ENCODE measurements at places on chromosomes 3 and 15.
A peak's percentile ranks its signal among the peaks of the same experiment; 100 is the strongest.

DNA sequence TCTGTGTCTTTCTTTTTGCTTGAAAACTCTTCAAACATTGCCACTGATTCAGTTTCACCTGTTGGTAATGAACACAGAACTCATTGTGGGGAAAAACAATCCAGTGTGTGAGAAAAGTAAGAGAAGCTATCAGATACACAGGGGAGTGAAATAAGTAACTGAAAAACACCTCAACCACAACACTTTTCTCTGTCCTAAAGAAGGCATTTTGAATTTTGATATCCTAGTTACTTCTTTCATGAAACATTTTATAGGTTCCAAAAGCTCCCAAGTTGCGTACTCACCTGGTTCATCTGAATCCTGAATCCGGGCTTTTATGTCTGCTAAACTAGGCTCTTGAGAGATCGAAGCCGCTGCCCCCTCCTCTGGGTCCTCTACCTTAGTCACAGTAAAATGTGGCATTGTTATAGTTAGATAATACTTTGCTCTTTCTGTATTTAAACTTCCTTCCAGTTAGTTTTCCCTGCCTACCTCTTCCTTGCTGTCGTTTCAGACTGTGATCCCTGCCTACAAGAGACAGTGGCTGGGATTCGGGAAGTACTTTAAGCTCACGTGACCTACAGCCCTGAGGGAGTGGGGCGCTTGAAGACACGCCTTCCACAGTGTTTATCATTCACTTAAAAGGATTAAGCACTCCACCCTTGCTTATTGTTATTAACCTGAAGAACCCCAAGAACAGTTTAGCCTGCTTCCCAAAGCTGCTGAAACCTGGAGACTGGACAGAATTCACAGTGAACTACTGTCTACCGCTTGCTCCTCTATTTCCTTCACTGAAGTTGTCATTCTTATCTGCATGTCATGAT is 19.1 kb downstream of the SLC12A6 start:
- DNase-seq: no peak

DNA sequence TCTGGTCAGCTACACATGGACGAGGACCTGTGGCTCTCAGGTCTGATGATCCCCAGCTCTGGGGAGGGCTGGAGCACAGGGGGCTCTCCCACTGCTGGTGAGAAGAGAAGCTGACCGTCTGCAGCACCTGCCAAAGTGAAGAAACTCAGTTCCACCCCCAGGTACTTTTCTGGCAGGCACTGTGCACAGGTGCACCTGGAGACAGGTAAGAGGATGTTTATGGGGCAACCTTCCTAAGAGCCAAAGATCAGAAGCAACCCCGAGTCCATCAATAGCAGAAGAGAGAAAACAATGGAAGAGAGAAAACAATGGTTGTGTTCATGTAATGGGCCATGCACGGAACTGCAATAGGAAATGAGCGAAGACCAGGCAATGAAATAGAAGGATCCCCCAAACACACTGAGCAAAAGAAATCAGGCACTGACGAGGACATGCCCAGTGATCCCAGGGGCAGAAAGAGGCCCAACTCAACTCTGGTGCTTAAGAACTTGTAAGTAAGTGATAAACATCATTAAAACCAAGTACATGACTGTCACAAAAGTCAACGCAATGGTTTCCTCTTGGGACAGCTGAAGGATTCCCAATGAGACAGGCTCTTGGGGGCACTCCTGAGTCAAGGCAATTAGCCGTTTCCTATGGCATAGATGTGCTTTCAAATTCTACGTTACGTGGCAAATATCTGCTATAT is 95.0 kb upstream of the ALDH1A3 start:
- no peak for DNase-seq

DNA sequence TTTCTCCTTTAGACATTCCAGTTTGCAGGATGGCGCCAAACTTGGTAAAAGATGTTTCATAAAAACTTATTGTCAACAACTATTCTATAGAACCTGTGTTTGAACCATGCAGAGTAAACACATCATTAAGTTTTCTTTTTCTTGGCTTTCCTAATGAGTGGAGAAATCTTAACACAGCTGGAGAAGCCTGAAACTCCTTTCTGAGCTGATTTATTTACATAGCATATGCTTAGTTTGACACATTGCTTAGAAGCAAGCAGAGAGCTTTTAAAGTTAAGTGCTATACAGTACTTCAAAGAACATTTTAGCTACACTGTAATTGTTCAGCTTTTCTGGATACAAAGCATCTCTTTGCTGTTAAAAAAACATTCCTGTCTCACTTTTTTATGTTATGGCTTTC is 61.0 kb upstream of the PAQR5 start:
- DNase-seq: no peak

GRCh38 chr15:74950078-74950908 is 6.3 kb downstream of the RPP25 start:
- peak; percentile 48 for DNase-seq

DNA sequence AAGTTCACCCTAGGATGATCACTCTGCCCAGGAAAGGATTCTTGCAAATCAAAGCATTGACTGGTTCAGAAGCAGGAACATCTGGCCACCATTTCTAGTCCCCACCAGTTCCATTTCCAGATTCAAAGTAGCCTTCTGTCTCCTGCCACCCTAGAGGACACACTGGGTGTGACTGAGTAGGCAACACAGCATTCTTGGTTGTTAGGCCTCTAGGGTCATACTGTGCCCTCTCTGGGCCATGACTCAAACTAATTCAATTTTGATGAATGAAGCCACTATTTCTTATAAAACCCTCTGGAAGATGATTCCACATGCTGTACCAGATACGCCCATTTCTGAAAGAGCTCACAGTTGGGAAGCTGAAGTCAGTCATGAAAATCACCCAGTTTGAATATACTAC is 69.7 kb downstream of the WDR76 start:
- no peak for DNase-seq

- DNase-seq: no peak
Observed at GRCh38 chr3:100682056-100682853, 27.0 kb upstream of the TFG start.

DNA sequence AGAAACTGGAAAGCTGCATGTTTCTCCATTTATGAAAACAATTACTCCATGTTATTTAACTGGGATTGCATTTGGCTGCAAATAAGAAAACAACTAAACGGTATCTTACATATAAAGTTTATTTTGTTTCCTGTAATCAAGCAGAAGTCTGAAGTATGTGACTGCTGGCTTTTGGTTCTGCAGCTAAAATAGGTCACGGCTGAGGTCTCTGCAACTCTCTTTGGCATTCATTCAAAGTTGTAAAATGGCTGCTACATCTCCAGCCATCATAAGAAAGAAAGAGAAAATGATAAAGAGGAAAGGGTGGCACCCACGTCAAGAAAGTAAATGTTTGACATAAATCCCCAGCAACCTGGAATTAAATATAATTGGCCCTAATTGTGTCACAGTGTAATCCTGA is 406.1 kb downstream of the TBC1D5 start:
- no peak for DNase-seq

DNA sequence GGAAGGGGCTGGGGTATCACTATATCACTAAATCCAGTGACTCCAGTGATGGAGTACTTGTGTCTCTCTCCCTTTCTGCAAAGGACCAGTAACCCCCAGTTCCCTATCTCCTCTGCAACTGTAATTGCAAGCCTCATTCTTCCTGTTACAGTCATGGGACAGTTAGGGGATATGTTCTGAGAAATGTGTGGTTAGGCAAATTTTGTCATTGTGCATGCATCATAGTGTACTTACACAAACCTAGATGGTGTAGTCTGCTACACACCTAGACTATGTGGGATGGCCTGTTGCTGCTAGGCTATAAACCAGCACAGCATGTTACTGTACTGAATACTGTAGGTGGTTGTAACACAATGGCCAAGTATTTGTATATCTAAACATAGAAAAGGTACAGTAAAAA is 2.2 kb downstream of the VPS8 start:
- DNase-seq: no peak

GRCh38 chr3:105118905-105119304 is 247.8 kb upstream of the ALCAM start:
- DNase-seq: no peak

- DNase-seq: no peak
Observed at GRCh38 chr3:124557-125179, 71.9 kb upstream of the CHL1 start.

DNA sequence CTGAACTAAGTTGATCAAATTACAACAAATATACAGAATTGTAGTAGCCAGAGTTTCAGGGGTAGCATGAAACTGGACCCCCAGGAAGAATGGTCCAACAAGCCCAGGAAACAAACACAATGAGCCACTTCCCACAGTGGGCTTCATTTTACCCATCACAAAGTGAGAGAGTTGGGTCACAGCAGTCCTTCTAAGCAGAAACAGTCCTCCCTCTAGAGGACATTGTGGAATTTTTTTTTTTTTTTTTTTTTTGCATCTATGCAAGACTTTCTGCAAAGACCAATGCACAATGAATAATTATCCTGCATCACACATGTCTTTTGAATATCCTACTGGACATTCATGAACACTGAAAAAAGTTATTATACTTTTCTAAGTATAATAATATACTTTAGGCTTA is 73.8 kb upstream of the ATP13A5 start:
- no peak for DNase-seq

GRCh38 chr15:49902685-49903501 is 216.1 kb downstream of the ATP8B4 start:
- DNase-seq: no peak

DNA sequence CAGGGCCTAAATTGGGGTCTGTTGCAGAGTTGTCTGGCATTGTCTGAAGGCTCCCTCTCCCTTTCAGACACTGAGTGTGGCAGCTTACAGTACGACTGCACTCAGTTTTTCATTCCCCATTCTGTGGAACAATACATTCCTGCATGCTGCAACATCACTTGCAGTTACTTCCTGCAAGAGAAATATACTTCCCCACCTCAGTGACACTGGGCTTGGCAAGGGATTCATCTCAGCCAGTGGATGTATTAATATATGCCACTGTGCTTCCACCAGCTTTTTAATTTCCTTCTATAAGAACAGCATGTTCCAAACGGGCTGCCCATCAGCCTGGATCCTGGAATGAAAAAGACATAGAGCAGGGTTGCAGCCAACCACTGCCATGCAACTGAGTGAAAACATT is 23.1 kb downstream of the B3GALNT1 start:
- DNase-seq: no peak

- DNase-seq: no peak
Observed at GRCh38 chr15:60788692-60789103, 309.8 kb upstream of the ICE2 start.

DNA sequence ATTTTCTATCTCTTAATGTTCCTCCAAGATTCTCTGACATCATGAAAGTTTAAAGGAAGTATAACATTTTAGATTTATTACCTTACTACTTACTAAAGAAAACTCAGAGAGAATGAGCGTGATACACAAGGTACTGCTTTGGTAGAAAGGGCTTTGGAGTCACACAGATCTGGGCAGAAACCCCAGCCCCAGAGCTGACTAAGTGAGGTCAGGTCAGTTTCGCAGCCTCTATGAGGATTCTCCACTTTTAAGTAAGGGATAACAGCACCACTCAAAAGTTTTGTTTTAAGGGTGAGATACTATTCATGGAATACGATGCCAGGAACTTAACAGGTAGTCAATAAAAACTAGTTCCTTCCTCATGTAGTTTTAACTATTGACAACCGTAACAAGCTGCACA is 76.1 kb downstream of the CLDN11 start:
- DNase-seq: no peak

DNA sequence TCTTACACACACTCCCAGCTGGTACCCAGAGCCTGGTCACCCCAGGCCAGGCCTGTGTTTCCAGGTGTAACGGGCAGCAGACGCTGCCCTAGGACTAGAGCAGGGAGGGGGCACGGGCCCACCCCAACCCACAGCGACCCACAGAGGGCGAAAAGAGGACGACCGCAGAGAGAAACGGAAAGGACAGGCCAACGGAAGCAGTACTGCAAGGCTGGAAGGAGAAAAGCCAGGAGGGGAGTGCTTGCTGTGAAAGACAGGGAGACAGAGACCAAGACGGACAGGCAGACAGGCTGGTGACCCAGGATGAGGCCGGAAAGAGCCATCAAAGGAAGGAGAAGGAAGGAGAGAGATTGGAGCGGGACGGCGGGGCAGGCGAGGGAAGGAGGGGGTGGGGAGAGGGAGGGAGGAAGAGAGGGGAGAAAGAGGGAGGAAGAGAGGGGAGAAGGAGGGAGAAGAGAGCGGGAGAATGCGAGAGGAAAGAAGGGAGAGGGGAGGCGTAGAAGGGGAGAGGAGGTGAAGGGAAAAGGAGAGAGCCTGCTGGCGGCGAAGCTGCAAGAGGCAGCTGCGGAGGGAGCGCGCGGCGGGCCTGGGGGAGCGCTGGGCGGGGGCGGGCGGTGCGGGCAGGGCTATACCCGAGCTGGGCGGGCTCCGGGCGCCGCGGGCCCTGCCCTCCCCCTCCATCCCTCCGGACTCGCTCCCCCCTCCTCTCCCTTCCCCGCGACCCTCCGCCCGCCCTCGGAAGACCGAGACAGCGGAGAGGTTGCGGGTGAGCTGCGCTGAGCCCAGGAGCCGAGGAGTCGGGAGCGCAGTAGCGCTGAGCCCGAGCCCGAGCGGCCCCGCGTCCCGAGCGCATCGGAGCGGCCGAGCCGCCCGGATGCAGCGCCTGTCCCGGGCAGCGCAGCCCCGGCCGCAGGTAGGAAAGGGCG is at the start of gene SLC6A1:
SLC6A1 (plus strand) TSS at position 732 of the 926 bp plus-strand sequence. CDS start 24,464 bp downstream, outside the sequence.
- DNase-seq: no peak

GRCh38 chr3:196260784-196261183 is 26.7 kb downstream of the PCYT1A start:
- no peak for DNase-seq

GRCh38 chr3:177236704-177237103 is 39.4 kb upstream of the TBL1XR1 start:
- no peak for DNase-seq

DNA sequence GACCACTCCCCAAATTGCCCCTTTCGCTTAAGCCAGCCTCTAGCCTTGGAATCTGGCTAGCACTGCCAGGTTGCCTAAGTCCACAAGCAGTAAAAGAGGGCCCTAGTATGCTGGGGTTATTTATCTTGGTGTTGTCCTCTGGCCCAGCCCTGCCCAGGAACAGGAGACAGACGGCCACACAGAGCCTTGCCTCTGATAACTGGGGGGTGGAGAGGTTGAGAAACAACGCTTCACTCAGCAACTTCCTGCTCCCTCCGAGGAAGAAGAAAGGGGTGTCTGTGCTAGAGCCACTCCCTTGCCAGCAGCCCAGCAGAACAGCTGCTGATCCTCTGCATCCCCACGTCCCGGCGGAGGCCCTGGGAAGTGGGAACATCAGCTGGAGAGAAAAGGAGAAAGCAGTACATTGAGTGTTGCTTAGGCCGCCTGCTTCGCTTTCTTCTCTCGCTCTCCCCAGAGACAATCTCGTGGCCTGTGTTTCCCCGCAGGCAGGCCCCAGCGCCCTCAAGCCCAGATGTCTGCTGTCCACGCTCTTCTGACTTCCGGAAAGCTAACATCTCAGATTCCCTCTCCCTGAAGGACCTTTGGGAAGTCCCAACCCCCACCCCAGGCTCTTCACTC is 22.6 kb upstream of the C3orf70 start:
- no peak for DNase-seq

- DNase-seq: no peak
Observed at GRCh38 chr3:195107593-195107992, 163.4 kb downstream of the XXYLT1 start.

DNA sequence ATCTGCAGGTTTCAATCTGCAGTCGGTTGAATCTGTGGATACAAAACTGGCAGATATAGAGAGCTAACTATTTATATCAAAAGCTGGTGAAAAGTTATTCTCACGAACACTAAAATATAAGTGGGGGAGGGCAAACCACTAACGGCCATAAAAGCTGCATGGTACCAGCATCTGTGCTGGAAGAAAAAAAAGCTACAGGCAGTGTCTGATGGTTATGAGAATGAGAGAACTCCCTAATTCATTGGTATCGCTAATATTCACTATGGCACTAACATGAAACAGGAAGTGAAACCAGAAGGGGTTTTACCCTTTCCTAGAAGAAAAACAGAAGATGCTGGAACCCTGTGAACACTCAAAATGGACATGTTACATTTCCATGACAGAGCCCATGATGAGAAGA is 15.9 kb downstream of the CEP70 start:
- no peak for DNase-seq

Data from stimulated activated CD4-positive, alpha-beta T cell treated with anti-CD3 and anti-CD28 coated beads, Interleukin-15, amount 100 ng/mL, for 48 hours (primary cell).